Vagina (tissue), 2 donors: ENCODE measurements at places on chromosomes 11 and 22.

DNA sequence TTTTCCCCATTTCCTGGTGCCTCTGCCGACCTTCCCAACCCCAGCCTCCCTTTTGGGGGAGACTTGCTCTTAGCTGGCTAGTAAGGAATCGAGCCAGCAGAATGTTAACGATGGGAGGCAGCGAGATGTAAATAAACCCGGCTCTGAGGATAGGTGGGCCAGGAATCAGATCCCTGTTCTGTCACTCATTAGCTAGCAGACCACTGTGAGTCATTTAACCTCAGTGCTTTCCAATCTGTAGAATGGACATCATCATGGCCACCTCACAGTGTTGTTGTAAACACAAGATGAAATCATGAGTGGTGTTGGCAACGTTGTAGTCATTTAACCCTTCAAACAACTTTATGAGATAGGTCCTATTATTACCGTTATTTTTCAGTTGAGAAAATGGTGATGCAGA is 208.6 kb downstream of the KIRREL3 start:
- H3K36me3 ChIP-seq, result no peaks in the 10 kb centered on the region
- H3K27ac ChIP-seq, result no peak overlapping the region
- H3K4me3 ChIP-seq, result no peak overlapping the region

- no peak overlapping the region for H3K27ac ChIP-seq
- H3K4me1 ChIP-seq, result no peaks in the 10 kb centered on the region
- no peaks in the 10 kb centered on the region for H3K27me3 ChIP-seq
- DNase-seq, result no peak
Observed at GRCh38 chr11:119983240-119983732, 154.6 kb downstream of the TRIM29 start.

DNA sequence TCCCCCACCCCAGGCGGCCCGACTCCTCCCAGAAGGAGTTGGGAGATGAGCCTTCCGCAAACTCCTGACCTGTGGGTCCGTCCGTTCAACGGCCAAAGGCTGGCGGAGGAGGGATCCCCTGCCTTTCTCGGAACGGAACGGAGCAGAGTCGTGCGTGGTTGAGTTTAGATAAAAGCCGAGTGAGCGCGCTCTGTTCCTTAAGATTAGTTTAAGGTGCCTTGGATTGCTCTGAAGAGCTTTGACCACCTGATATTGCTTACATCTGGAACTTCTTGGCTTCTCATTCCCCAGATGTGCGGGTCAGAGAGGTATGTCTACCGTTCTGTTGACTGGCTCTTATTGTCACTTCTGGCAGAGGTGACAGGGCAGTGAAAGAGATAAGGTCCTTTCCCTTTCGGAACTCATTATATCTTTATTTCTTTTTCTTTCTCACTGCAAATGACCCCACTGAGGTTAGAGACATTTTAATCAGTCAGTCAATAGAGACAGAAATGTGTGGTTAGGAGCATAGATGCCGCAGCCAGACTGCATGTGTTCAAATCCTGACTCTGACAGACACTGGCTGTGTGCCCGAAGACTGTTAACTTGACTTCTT is at the start of gene TRIM6:
Gene TRIM6 (plus strand): TSS at position 31 of the 595 bp plus-strand sequence. CDS start 261 bp downstream, at position 292.
- no peak for DNase-seq
- H3K4me1 ChIP-seq, result peaks cover 28% of the 10 kb centered on the region
- H3K27me3 ChIP-seq, result no peaks in the 10 kb centered on the region

DNA sequence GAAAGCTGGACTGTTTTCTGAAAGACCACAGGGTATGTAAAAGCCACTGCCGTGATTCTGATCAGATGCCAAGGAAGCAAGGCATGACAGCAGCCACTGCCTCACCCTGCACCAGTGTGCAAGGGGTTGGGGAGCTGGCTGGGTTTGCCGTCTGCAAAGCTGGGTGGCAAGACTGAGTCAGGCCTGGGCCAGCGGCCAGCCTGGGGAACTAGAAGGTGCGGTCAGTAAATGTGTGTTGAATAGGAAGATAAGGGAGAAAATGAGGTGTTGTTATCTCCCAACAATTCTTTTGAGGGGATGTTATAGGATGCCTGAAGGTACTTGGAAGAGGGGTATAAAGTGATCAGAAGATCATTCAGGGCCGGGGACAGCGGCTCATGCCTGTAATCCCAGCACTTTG is 8.0 kb downstream of the VSTM5 start:
- no peak for DNase-seq
- no peaks in the 10 kb centered on the region for H3K27me3 ChIP-seq
- no peaks in the 10 kb centered on the region for H3K36me3 ChIP-seq
- H3K4me1 ChIP-seq, result no peaks in the 10 kb centered on the region
- H3K27ac ChIP-seq, result no peak overlapping the region

DNA sequence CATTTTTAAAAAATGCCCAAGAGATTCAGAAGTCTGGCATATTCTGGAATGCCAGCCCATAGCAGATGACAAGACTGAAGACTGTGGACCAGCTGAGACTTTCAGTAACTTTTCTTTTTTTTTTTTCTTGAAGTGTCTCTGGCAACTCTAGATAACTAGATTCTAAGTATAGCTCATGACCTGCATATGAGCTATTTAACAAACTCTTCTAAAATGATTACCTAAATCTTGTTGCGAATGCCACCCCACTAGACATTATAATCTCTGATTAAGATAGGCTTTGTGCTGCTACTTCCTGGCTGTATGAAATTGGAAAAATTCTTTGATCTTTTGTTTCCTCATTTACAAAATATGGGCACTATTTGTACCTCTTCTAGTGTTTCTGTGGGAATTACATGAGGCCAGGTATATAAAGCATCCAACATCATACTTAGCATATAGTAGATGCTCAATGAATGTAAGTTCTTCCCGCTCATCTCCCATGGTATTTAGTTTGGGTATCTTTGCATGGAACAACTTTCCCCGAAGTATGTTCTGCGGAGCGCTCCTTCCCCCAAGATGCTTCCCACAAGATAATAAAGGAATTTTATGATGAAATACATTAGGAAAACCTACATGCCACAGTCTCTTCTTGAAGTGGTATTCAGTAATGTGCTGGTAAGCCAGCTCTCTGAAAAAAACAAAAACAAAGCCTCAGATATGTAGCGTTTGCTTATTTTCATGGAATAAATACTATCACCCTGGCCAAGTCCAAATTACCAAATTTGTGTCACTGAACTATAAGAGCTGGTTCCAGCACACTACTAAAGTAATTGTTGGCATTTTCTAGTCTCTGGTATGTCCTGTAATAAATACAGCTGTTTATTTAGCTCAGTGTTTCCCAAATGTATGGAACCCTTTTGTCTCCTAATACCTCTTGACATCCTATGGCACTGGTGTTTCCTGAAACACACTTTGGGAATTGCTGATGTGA is 86.8 kb upstream of the TIMP3 start:
- no peak for DNase-seq
- no peaks in the 10 kb centered on the region for H3K36me3 ChIP-seq

DNA sequence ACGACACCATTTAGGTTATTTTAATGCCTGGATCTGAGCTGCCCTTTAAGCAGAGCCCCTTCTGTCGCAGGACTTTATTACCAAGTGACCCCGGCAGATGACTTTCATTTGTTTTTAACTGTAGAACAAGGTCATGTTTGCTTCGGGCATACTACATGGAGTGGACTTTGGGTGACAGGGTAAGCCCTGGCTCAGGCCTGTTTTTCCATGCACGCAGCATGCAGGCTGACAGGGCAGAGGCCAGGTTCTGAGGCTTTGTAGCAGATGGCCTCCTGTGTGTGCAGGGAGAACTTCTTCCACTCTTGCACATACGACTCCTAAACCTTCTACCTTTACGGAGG is 50.5 kb downstream of the SNX19 start:
- DNase-seq, result no peak
- H3K27me3 ChIP-seq, result no peaks in the 10 kb centered on the region
- no peaks in the 10 kb centered on the region for H3K36me3 ChIP-seq
- no peak overlapping the region for H3K4me3 ChIP-seq
- no peaks in the 10 kb centered on the region for H3K4me1 ChIP-seq
- no peak overlapping the region for H3K27ac ChIP-seq

GRCh38 chr11:62497132-62497801 is 49.3 kb downstream of the AHNAK start:
- H3K4me1 ChIP-seq, result peaks cover 15% of the 10 kb centered on the region
- no peaks in the 10 kb centered on the region for H3K36me3 ChIP-seq
- DNase-seq, result no peak
- no peak overlapping the region for H3K4me3 ChIP-seq
- no peaks in the 10 kb centered on the region for H3K27me3 ChIP-seq

DNA sequence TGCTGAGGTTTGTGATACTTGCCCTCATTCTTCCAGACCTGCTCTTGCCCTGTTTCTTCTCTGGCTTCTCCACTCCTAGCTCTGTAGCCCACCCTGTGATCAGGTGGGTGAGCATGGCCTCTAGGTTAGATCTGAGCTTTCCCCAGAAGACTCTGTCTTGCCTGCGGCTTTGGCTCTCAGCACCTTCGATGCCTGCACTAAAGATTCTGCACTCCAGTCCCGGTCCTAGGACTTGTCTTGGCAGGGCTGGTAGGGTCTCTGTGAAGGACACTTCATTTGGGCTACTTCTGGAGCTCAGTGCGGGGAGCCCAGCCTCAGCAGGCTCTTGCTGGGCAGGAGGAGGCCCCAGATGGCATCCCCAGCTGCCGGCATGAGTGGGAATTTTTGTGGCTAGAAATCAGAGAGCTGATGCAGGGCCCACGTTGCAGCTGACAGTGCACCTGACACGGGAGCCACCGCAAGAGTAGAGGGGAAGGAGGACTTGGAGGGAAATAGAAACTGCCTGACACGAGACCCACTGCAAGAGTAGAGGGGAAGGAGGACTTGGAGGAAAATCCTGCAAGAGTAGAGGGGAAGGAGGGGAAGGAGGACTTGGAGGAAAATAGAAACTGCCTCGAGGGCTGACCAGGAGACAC is 226.9 kb upstream of the B3GAT1 start:
- H3K36me3 ChIP-seq, result no peaks in the 10 kb centered on the region
- no peak overlapping the region for H3K4me3 ChIP-seq
- H3K4me1 ChIP-seq, result no peaks in the 10 kb centered on the region
- no peak overlapping the region for H3K27ac ChIP-seq

GRCh38 chr11:106468086-106468485 is 390.6 kb downstream of the AASDHPPT start:
- H3K36me3 ChIP-seq, result no peaks in the 10 kb centered on the region
- no peak overlapping the region for H3K4me3 ChIP-seq
- H3K27me3 ChIP-seq, result no peaks in the 10 kb centered on the region
- DNase-seq, result no peak
